Stimulated activated CD4-positive, alpha-beta T cell treated with anti-CD3 and anti-CD28 coated beads, Interleukin-2, amount 100 ng/mL, for 48 hours (primary cell): ENCODE measurements at places on chromosomes 12 and 14.

DNA sequence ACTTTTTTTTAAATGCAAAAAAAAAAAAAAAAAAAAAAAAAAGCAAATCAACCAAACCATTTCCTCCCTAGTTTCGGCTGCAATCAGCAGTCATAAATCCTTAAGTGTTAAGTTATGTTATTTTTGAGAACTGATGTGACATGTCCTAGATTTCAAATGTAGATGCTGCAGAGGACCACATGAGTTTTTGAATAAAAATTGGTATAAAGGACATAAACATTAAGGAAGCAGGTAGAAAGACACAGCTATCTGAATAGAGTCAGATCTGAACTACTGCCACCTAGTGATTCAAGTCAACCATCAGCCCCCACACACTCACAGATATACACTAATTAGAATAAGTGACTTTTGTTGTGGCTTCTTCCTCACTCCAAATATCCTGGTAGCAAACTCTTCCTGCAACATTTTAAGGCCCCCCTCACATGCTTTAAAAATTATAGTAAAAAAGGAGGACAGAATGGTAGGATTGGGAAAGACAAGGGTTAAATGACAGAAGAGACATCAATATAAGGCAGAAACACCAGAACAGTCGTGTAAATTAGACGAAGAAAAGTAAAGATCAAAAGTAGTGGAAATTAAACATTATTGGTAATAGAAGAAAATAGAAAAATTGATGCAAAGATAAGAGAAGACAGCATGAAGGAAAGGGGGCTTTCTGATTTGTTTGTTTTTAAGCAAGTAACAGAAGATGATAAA, 394.5 kb upstream of the ATP2B1 start:
- no peak for DNase-seq

- DNase-seq: no peak
These were observed 98.1 kb downstream of the GAS2L3 start for GRCh38 chr12:100671396-100672074.

GRCh38 chr12:130031571-130032189, 127.9 kb upstream of the TMEM132D start:
- DNase-seq: peak; percentile 69

GRCh38 chr14:89534902-89535685, 118.1 kb upstream of the FOXN3 start:
- DNase-seq: no peak

DNA sequence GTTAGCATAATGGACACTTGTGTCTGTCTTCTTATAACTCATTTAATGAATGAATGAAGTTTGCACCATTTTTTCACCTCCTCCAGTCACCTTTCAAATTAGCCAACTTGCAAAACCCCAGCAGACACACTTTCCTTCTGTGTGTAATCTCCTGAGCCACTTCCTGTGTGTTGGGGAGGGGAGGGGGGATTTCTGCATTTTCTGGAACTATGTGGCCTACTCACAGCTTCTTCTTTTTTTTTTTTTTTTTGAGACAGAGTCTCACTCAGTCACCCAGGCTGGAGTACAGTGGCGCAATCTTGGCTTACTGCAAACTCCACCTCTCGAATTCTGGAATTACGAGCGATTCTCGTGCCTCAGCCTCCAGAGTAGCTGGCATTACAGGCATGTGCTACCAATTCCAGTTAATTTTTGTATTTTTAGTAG, 4.1 kb upstream of the SERPINA1 start:
- no peak for DNase-seq

DNA sequence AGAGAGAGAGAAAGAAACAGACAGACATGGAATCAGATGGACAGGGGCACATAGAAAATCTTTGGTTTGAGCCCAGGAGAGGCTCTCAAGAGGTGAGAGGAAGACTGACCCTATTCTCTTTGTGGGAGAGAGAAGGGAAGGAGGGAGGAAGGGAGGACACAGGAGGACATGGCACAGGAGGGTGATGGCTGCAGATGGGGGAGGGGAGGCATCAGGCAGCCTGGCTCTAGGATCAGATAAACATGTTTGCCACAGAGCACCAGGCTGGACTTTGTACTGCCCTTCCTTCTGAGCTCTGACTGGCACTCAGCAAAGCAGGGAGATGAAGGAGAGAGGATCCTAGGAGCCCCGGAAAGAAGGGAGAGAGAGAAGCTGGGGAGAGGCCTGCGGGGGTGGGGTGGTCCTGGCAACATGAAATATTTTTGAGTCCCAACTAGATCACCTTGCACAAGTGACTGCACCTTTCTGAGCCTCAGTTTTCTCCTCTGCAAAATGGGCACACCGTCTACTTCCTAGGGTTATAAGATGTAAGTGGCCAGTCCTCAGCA, 6.1 kb downstream of the HNF1A start:
- DNase-seq: no peak

DNA sequence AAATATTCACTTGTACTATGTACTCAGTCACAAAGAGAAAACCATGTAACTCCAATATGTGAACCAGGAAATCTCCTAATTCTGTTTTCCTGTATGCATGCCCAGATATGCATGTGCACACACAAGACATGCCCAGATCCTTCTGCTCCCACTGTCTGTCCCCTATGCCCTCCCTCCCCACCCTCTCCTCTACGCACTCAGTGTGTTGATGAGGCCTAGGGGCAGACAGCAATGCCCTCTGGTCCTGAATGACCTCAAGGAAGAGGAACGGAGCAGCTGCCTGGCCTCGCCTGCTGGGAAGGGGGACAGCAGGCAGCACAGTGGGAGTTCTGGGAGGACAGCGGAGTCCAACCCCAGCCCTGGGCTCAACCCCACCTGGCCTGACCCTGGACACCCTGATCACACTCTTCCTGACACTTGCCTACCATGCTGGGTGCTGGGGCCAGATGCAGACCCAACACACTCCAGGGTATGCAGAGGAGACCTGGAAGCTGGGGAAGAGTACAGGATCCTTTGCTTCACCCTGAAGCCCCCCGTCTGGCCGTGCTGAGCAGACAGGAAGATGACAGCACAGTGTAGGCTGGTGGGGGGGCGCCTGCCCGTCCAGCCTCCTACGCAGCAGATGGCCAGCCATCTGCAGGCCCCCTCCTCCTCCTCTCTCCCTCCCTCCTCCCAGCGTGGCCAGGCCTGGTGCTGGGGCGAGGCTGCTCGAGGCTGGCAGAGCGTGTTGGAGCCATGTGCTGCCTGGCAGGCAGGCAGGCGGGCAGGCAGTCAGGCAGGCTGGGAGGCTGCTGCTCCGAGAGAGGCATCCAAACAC, 106.6 kb upstream of the NCOR2 start:
- no peak for DNase-seq
